ENCODE measurements at places on chromosomes 16 and 17. TPM values are rescaled to one million over a fixed set of nuclear protein-coding genes. Genes with fewer than 3 reads are reported as not detected.

- peak; percentile 93 for DNase-seq
Observed at GRCh38 chr17:28347261-28347891, 10.0 kb downstream of the POLDIP2 start.

Gene MT1F
- not detected for total RNA-seq

DNA sequence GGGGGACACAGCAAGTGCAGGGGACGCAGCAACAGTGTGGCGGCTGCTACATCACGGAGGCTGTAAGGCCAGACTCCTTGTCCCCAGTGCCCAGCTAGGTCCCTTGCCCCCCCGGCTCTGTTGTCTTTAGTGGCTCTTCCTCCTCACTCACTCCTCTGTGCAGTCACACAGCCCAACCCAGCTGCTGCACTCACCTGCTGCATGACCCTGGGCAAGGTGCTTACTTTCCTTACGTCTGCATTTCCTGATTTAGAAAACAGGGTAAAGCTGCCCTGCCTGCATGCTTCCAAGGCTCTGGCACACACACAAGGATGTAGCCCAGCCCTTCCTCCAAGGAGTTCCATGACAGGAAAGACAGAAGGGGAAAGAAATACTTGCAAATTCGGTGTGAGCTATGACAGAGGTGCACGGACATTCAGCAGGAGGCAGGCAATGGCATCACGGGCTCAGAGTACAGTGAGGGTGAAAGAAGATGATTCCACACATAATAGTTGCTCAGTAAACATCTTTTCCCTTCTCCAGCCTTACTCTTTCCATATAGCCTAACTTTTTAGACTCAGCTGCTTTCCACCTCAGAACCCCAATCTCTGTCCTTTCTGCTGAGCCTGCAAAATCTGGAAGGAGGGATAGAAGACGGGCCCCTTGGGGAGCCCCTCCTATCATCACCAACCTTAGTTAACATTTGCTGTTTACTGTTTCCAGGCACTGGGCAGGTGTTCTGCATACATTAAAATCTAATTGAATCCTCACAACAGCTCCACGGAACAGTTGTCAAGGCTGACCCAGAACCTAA, 150.9 kb downstream of the MRM1 start:
- DNase-seq: no peak

Gene KRT20
- total RNA-seq: not detected

Gene TVP23C
- total RNA-seq: 33.8 TPM

Gene KIFC3
- 40.9 TPM for total RNA-seq

GRCh38 chr17:31294820-31295488, 2.1 kb downstream of the OMG start:
- no peak for DNase-seq

DNA sequence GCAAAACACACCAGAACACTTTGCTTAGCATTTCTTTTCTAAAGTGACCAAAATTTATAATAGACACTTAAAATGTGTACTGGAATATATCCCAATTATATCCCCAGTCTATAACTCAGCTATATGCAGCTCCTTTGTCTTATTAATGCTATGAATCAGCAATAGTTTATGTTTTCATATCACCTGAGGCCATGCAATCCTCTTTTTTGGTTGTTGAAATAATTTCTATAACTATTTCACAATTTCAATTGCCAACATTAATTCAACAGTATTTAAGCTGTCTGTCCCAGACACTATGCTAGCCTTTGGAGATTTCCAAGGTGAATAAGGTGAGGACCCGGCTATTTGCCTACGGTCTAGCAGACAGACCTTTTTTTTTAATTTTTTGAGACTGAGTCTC, 17.2 kb upstream of the BMERB1 start:
- DNase-seq: no peak

Gene ZNF423
- 2.0 TPM for total RNA-seq

Gene SPIRE2
- total RNA-seq: 7.7 TPM

Gene MAP1LC3B
- 6.6 TPM for total RNA-seq

DNA sequence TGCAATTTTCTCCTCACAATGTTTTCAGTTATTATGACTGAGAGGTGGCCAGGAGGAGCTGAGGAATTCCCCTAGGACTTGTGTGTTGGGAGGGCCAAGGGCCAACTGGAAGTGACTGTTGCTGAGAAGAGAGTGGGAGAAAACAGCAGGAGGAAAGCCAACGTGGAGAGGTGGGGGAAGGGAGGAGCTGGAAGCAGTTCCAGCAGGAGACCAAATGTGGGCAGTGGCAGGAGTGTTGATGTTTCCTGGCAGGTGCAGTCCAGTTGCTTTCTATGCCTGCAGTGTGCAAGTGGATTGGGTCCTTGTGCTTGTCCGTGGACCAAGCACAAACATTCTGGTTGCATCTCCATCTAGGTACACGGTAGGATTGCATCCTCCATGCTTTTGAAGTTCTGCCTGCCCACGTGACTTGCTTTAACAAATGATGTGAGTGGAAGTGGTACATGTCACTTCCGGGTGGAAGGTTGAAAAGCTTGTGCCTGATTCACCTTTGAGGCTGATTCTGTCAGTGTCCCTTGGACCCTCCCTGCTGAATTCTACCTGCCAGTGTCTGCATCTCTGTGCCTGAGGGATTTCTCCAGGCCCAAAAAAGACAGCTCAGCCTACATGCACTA, 54.7 kb upstream of the CRHR1 start:
- no peak for DNase-seq

- DNase-seq: no peak
Observed at GRCh38 chr16:4301177-4301576, 14.7 kb upstream of the GLIS2 start.

DNA sequence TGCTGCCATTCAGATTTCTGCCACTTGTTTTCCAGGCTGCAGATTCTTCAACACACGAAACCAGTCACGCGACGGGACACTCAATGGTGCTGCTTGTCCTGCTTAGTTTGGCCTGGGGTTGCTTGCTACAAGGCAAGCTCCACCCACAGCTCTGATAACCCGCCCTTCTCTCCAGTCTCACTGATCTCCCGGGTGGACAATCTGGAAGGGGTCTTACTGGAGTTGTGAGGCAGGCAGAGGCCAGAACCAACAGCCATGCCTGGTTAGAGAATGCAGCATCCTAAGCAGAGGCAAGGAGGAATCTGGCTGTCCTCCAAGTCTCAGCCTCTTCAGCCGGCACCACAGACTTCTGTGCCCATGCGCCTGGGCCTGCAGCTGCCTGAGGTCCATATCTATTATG, 119.1 kb downstream of the KCNJ12 start:
- DNase-seq: no peak

GRCh38 chr16:79257953-79258490, 342.5 kb downstream of the MAF start:
- DNase-seq: no peak

DNA sequence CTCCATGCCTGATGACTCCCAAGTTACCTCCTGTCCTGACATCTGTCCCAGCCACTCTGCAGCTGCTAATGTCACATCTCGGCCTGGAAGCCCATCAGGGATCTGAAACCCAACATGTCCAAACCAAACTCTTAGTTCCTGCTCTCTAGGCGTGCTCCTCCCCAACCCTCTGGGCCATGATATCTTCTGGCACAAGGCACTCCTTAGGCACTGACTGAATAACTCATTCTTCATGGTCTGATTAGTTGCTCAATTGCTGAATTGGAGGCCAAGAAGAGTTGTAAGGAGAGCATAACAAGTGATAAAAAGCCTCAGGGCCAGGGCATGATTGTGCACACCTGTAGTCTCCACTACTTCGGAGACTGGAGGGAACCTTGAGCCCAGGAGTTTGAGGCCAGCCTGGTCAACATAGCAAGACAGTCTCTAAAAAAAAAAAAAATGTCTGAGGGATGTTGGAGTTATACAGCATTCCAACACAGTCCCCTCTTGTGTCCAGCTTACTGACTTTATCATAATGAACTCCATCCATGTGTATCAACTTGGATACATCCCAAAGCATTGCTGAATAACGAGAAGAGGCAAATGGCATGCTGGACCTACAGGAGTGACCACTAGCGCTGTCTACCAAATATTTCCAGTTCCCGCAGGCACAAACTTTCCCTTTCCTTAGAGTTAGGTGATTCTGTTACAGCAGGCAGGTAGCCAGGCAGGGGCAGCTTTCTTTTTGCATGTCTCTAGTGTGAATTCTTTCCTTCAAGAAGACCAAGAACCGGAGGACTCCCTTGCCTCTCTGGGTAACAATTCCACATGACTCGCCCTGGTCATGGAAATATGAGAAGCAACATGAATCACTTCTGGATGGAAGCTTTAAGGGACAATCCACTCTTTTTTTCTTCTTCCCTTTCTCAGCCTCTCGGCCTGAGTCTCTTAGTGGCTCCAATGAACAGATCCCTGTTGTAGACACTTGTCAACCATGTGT, 18.1 kb upstream of the SHCBP1 start:
- no peak for DNase-seq

- DNase-seq: no peak
Observed at GRCh38 chr17:20282526-20283308, 184.6 kb downstream of the LGALS9B start.

DNA sequence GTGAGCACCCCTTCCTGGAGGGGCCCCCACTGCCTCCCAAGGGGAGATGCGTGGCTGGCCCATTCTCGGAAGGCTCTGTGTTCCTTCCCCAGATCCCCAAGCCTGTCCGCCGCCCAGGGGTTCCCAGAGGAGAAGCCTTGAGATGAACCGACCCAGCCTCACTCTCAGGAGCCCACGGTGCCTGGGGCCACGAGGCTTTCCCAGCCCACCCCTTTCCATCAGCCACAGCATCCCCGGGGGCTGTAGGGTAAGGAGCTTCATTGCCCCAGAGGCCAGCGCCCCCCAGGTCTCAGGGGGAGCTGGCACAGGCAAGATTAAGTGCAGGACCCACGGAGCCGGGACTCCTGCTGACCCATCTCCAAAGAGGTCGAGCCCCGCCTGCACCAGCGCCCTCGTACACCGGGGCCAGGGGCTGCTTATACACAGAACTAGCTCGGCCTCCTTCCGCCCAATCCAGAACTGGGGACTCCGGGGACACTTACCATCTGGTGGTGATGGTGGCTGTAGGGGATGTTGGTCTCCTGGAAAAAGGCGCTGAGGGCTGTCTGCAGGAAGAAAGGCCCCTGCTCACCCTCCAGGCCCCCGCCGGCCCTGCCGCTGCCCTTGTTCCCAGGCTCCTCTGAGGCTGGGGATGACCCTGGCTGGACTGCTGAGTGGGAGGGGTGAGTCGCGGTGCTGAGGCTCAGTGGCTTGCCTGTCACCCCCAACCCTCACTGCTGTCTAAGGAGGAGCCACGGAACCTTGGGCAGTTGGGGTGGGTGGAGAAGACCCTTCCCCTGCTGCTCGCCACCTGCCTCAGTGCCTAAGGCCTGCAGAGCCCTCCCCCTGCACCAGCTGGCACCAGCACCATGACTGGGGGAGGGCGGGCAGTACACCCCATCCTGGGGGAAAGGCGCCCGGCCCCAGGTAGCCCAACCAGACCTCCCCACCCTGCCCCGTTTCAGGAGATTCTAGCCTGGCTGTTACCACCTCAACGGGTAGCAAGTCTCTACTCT, 4.4 kb downstream of the UBALD1 start:
- DNase-seq: no peak

Gene COPZ2
- total RNA-seq: 5.5 TPM

GRCh38 chr16:48361540-48362144, 23.6 kb downstream of the SIAH1 start:
- no peak for DNase-seq

Gene CDH13
- total RNA-seq: 36.5 TPM

DNA sequence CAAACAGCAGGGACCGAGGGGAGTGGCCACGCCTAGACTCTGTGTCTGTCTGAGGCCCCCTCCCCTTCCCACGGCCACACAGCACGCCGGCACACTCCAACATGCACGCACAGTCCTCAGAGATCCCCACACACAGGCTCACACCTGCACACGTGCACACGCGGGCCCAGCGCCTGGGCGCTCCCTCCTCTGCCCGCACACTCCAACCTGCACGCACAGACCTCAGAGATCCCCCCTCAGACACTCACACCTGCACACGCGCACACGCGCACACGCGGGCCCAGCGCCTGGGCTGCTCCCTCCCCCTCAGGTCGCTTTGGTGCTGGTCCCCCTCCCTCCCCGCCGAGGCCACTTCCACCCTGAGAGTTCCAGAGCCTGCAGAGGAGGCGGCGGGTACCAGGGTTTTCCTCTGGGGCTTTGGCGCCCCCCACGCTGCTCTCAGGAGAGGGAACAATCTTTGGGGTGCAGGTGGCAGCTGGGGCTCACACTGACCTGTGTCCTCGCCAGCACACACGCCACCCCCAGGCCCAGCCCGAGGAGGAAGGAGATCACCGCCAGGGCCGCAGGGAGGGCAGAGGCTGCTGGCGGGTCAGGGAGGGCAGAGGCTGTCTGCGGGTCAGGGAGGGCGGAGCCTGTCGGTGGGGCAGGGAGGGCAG, 1.6 kb downstream of the CD7 start:
- DNase-seq: no peak

Gene UNKL
- total RNA-seq: 12.1 TPM

- DNase-seq: peak; percentile 89
Observed at GRCh38 chr16:54447576-54448440, 161.2 kb upstream of the IRX3 start.

GRCh38 chr17:51699303-51699702, 439.0 kb downstream of the UTP18 start:
- DNase-seq: no peak

DNA sequence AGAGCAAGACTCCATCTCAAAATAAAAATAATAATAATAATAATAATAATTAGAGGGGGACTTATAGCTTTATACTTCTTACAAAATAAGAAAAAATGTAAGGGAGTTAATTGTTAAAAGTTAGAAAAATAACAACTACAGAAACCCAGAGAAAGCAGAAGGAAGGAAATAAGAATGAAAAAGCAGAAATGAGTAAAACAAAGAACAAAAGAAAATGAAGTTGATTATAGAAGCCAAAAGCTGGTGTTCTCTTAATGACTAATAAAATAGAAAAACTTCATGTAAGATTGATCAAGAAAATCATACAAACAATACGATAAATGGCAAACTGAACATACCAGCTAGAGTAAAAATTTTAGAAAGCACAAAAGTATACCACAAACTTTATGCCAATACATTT, 6.8 kb upstream of the NSMCE1 start:
- DNase-seq: no peak

GRCh38 chr17:4658478-4659305, 17.2 kb upstream of the ALOX15 start:
- peak; percentile 90 for DNase-seq

GRCh38 chr17:42399948-42400843, 12.0 kb upstream of the STAT3 start:
- DNase-seq: no peak

DNA sequence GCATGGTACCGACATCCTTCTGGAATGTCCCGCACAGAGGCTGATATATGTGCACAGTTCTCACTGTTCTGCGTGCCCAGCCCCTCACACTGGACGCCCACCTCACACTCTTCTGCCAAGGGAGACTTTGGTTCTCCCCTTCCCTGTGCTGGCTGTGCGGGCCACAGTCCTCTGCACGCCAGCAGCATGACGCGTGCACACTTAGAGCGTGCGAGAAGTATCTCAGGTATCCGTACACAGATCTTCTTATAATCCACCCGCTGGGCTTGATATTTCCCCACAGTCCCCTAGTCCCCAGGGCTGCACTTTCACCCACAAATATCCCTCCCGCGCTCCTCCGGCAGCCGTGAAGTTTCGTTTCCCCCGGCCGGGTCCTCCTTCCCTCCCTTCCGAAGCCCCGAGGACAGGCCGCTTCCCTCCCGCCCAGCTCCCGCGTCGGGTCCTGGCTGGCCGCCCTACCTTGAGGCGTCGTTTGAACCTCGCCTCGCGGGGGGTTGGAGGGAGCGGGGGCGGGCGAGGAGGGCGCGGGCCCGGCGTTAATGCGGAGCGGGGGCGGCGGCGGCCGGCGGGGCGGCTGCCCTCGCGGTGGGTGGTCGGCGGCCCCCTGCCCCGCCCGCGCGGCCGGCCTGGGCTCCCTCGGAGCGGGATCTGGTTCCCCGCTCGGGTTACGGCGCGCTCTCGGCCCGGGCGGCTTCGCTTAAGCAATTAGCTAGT, 5.0 kb upstream of the FOXF1 start:
- DNase-seq: peak; percentile 46

All from Daoy (cell line).